ENCODE measurements at places on chromosomes 4 and X.
A peak's percentile ranks its signal among the peaks of the same experiment; 100 is the strongest.

DNA sequence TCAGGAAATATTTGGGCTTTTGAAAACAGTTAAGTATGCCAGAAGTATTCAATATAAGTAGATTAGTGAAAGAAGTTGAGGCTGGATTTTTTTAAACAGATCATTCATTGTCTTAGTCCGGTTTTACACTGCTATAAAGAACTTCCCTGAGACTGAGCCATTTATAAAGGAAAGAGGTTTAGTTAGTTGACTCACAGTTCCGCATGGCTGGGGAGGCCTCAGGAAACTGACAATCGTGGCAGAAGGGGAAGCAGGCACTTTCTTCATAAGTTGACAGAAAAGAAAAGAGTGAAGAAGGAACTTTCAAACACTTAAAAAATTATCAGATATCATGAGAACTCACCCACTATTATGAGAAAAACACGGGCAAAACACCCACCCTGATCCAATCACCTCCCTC, 31.1 kb upstream of the CYLC1 start:
- DNase-seq = no peak

GRCh38 chr4:184408021-184408683, 66.2 kb downstream of the IRF2 start:
- DNase-seq = no peak

GRCh38 chrX:73840120-73840924, 277.3 kb downstream of the CHIC1 start:
- DNase-seq = no peak

DNA sequence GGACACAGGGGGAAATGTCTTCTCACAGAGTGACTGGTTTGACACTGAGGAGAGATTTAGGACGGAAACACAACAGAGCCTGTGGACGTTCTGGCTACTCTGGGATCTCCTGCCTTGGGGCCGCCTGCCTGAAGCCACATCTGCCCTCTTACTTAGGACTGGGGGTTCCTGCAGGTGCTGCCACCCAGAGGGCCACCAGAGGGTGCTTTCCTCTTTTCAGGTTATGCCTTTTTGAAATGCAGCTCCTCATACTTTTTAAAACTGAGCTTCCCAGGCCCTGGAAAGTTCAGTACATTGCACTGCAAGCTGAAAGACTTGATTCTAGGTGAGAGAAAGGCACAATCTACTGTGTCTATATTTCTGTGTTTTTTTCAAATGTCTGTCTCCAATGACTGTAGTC, 92.2 kb upstream of the PGRMC2 start:
- DNase-seq = peak; percentile 61

DNA sequence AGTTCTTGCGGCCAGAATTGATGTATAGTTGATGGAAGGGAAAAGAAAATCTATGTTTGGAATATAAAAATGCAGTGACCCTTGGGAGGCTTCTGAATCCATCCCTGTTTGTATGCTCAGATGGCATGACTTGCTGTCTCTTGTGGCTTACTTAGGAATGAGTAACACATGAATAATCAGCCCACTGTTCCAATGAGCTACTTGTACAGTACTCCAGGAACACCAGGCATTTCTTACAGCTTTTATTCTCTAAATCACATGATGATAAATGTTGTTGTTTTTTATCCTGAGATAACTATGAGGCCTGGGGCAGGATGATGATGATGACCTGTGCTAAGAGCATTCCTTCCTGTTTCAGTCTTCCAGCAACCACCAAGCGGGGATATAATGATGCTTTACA, 18.9 kb downstream of the TMPRSS11E start:
- DNase-seq = no peak

- DNase-seq = no peak
Observed at GRCh38 chr4:30882995-30883675, 163.0 kb downstream of the PCDH7 start.

DNA sequence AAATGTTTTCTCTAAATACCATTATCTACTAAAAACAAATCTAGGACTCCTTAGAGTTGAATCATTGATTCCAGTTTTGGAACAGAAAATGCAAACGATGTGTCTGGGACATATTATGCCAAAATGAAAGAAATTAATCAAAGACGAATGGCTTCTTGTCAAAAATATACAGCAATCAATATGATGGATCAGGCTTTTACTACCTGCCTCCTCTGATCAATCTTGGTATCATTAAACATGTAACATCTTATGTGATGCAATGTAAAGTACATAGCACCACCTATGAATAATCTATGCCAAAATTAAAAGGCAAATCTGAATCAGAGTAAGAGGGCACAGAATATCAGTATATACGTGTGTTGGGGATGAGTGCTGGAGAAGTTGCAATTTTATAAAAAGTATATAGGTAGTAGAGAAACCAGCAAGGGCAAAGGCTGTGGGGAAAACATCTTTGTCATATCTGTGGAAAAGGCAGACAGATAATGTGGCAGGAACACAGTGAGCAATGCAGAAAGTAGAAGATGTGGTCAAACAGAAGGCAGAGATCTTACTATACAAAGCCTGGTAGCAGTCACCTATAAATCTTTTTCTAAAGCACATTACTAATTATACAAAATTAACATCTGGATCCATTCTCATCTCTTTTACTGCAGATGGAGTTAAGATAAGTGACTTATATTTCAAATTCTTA, 152.7 kb downstream of the ANTXR2 start:
- no peak for DNase-seq

- peak; percentile 78 for DNase-seq
Observed at GRCh38 chr4:112031712-112032328, 113.4 kb upstream of the FAM241A start.

DNA sequence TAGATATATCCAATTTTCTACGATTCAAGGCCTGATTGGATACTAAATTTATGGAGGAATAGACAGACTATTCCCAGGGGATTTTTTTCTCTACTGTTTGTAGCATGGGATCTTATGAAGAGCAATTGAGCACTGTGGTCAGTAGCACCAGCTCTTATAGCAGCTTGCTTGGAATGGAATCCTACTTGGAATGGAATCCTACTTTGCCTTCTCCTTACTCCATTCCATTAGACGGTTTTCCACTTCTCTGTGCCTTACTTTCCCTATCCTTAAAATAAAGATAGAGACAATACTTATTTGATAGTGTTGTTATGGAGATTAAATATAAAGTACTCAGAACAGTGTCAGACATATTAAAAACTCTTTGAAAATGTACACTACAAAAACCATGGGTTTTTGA, 133.5 kb downstream of the BTC start:
- DNase-seq = no peak

GRCh38 chrX:69107747-69108401, 57.4 kb downstream of the PJA1 start:
- no peak for DNase-seq

DNA sequence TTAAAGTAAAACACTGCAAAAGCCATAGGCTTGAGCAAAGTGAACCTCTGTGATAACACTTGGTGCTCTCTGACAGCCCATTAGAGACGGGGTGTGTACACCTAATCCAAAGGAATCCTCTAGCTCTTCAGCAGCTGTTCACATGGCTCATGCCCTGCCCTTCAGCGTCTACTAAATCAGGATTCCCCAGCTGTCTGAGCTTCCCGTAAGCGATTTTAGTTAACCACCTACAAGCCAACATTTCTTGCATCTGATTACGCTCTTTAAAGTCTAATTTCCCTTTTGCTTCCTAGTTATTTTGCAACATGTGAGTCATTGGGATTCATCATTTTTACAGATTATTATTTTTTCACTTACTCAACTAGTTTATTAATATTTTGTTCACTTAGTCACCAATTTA, 6.5 kb downstream of the DMD start:
- no peak for DNase-seq

GRCh38 chr4:150722908-150723362, 141.0 kb downstream of the MAB21L2 start:
- DNase-seq = peak; percentile 40

Measured in GM23338 (cell line).